ENCODE measurements at places on chromosomes 1 and 21.

- peak; percentile 90 for DNase-seq
Measured at GRCh38 chr1:156090840-156091188, 8.5 kb upstream of the MEX3A start.

- DNase-seq: no peak
Measured at GRCh38 chr1:19514391-19514831, 29.1 kb upstream of the CAPZB start.

DNA sequence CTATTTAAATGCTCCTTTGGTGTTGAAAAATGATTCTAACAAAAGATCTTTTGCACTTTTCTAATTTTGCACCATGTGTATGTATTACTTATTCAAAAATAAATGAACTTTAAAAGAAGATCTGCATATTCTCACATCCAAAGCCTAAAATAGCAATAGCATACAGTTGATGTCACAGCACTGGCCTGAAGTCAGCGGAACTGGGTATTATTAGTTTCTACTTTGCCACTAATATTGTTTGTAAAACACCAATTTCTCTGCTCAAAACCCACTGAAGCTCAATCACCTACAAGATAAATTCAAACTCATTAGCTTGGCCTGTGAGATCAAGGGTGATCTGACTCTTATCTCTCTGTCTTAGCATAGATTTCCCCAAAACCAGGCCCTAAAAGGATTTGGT, 34.5 kb upstream of the BCAR3 start:
- no peak for DNase-seq

DNA sequence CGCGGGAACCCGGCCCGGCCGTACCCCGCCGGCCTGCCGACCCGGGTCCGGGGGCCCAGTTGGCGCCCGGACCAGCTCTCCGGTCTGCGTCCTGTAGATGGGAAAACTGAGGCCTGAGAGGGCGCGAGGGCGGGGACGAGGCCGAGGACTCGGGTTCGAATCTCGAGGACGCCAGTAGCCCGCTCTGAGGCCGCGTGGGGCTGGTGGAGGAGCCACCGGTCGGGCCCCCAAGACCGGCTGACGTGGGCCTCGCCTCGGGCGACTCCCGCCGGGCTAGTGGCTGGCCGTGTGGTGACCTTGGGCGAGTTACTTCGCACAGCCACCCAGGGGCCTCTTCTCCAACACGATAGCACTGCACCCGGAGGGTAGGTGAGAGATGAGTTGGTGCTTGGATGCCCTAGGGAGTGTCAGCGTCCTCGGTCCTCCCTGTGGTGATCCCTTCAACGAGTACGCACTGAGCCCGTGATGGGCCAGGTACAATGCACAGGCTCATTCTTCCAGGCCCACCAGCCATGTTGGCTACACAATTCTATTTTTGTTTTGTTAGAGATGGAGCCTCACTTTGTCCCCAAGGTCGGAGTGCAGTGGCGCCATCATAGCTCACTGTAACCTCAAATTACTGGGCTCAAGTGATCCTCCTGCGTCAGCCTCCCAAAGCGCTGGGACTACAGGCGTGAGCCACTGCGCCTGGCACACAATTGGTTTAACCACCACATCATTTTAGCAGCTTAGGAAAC, 404 bp upstream of the SCMH1 start:
- no peak for DNase-seq

GRCh38 chr1:206581571-206581981, 30.7 kb downstream of the EIF2D start:
- no peak for DNase-seq

DNA sequence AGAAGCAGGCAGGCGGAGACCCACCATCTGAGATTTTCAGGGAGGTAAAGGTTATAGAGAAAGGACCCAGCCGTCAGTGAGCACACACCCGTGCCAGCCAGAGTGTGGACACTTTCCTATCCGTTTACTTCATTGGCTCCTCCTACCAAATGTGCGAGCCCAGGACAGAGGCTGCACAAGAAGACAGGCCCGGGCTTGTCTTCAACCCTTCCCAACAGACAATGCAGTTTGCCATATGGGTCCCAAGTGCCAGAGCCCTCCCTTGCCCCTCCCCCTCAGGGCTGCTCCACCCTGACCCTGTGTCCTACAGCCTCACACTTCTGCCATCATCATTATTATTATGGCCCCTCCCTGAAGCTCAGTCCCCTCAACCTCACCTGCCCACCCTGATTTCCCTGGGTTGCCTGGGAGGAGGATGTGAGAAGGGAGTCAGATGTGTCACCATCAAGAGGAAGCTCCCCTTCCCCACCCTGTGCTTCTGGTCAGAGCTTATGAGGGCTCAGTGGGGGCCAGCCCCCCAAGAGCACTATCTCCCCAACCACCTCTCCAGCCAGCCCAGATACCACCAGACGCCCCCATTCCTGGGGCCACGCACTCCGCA, 9.4 kb downstream of the LAPTM5 start:
- no peak for DNase-seq

GRCh38 chr21:42646076-42646825, 7.2 kb upstream of the PDE9A start:
- DNase-seq: no peak

- no peak for DNase-seq
Measured at GRCh38 chr1:59156051-59156450, 140.8 kb upstream of the FGGY start.

DNA sequence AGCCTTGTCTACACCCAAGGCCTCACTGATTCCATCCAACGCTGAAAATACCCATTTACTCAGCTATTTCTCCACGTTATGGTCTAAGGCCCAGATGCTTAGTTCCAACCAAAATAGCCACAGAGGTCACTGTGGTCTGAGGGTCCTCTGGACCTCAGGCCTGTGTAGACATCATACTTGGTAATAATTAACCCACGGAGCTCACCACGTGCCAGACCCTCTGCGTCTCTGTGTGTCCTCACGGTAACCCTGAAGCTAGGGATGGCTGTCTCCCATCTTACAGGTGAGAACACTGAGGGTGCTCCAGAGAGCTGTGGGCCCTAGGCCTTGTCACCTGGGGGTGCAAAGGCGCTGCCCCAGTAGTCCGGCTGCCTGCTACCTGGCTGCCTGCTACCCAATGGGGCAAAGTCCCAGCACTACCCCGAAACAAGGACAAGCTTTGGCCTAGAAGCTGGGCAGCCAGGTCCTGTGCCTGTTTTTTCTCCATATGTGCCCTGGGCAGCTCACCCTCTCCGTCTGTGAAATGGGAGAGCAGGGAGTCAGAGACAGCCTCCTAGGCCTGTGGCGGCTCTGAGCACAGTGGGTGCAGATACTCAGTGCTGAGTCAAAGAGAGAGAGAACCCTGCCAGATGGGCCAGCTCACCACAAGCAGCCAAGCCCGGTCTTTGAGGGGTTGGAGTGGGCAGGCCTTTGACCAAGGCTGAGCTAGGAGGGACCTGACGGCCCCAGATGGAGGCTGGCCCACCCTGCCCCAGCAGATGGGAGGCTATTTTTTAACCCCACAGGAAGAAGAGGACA, 17.0 kb upstream of the RUNX3 start:
- DNase-seq: no peak

DNA sequence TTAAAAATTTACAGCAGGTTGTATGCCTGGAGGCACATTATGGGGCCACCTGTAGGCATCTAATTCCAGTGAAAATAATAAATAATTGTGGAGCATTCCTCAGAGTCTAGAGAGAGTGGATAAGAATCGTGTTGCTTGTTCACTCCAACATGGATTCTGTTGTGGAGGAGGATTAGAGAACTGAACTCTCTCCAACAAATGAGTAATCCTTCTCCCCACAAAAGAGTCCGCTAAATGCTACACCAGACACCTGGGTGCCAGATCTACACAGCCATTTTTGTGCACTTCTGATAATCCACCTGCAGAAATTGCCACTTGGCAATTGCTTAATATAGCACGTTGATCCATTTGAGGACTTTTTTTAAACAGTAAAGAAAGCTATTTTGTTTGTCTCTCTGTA, 113.7 kb upstream of the DPYD start:
- no peak for DNase-seq

- no peak for DNase-seq
Measured at GRCh38 chr1:23646091-23646490, 45.5 kb upstream of the RPL11 start.

DNA sequence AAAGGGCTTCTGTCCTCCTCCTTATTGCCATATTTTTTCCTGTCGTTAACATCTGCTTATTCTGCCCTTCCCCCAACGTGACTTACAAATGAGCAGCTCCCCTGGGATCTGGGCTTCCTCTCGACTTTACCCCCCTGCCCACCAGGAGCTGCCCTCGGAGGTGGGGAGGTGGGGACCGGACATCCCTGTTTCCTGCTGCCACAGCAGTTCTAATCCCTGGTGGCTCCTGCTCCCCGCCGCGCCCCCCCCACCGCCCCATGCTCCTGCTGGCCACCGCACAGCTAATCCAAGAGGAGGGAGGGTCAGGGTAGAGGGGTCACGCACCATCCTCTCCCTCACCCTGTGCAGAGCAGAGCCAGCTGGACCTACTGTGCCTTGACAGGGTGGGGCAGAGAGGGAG, 4.4 kb upstream of the SLC27A3 start:
- no peak for DNase-seq

DNA sequence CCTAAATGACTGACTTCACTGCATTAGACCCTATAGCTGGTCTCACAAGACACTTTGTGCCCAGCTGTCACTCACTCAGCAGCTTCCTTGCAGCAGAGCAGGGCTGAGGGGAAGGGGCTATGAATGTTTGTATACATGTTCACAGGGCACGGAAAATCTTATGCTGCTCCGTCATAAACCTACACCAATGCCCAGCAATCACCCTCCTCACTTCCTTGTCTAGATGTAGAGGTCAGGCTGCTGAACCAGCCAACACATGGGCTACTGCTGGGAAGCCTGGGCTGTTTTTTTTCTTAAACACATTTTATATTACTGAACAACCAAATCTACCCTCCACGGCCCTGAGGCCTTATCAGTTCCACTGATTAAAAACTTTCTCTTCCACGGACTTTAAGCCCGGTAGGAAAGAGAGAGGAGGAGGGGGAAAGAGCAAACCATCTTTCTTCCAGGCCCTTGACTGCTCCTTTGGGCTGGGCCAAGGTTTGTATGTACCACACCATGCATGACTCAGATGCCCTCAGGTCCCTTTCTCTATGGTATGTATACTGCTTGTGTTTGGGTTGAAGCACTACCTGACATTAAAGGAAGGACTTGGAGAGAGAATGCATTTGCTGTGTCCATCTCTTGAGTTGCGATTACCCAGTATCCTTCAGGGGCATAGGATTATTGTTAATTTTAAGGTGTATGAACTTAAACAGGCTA, 12.7 kb downstream of the MTFR1L start:
- no peak for DNase-seq

GRCh38 chr1:173934440-173934839, 17.3 kb upstream of the SERPINC1 start:
- no peak for DNase-seq

- DNase-seq: no peak
Measured at GRCh38 chr21:43632373-43632905, 26.8 kb downstream of the HSF2BP start.

GRCh38 chr1:204731509-204731908, 46.0 kb upstream of the LRRN2 start:
- DNase-seq: no peak

GRCh38 chr1:193181536-193181935, 4.9 kb downstream of the B3GALT2 start:
- DNase-seq: no peak

DNA sequence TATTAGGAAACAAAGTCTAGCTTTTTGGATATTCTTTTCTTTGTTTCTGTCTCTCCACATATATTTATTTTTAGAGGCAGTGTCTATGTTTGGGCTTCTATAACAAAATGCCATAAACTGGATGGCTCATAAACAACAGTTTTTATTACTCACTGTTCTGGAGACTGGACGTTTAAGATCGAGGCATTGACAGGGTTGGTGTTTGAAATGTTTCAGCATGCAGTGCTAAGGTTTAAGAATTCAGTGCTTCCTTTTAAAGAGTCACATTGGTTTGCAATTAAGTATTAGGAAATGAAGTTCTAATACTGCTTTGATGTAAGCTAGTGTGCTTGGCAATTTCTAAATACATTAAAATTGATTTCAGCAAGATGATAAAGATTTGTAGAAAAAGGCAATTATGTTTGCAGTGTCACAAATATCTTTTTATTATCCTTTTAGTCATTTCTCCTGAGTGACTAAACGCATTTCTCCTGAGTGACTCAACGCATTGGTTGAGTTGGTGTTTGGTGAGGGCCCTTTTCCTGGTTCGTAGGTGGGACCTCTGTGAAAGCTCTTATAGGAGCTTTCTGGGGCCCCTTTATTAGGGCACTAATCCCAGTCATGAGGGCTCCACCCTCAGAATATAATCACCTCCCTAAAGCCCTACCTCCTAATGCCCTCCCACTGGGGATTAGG, 317.0 kb downstream of the USP25 start:
- DNase-seq: no peak

GRCh38 chr21:15839026-15839425, 109.2 kb downstream of the USP25 start:
- no peak for DNase-seq

- no peak for DNase-seq
Measured at GRCh38 chr1:38741341-38741740, 118.2 kb downstream of the RRAGC start.

DNA sequence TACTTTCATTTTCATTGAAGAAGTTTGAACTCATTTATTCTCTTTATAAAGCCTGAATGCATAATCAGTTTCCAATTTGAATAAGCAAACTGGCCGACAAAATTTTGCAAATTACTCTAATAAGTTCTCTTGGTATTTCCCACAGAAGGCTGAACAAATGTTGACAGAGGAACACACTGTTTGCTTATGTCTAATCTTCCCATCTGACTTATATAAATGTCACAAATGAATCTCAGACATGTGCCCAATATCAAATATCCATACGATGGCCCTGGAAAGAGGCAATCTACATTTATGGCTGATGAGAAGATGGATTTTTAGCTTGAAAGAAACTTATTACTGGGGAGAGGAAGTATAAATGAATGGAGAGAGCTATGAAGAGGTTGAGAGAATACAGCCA, 380.6 kb upstream of the ZRANB2 start:
- no peak for DNase-seq

DNA sequence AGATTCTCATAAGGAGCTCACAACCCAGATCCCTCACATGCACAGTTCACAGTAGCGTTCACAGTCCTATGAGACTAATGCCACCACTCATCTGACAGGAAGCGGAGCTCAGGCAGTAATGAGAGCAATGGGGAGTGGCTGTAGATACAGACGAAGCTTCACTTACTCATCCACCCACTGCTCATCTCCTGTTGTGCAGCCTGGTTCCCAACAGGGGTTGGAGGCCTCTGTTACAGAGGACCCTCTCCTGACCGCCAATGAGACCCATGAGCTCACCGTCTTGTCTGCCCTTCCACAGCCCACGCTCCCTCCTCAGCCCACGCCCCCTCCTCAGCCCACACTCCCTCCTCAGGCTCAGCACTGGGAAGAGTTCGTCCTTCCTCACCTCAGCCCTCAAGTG, 39.6 kb downstream of the RSPH1 start:
- no peak for DNase-seq

DNA sequence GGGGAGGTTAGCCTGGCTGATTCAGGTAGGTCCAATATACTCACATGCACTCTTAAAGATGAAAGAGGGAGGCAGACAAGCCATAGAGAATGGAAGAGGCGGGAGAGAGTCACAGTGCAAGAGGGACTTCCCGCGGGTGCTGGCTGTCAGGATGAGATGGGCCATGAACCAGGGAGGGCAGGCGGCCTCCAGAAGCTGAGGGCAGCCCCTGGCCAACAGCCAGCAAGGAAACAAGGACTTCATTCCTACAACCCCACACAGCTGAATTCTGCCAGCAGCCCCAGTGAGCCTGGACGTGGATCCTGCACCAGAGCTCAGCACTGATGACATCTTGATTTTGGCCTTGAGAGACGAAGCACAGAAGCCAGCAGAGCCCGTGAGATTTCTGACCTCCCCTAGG, 15.1 kb upstream of the B3GALT5 start:
- DNase-seq: no peak

All from NCI-H460 (cell line).